ENCODE measurements at places on chromosomes 6 and 20. TPM values are rescaled to one million over a fixed set of nuclear protein-coding genes. Genes with fewer than 3 reads are reported as not detected.

- DNase-seq: no peak
Measured at GRCh38 chr6:154468760-154469159, 41.7 kb downstream of the CNKSR3 start.

PIM1 gene
- 11.3 TPM for polyA plus RNA-seq

DNA sequence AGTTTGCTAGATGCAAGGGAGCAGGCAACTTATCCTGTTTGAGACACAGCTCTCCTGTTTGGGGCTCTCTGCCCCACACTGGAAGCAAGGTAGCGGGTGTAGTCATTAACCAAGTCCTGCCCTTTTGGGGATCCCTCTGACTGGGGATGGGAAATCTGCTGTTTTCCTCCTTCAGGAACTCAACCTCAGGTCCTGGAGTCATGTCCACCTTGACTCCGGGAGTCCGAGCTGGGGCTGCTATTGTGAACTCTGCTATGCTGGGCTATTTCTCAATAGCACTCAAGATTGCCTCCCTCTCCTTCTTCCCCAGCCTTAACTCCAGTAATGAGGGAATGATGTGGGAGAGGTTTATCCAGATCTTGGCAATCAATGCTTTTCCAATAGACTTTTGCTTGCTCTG lies 54.1 kb upstream of the CHD6 start:
- DNase-seq: no peak

COL19A1 gene
- 0.04 TPM for polyA plus RNA-seq

- no peak for DNase-seq
Measured at GRCh38 chr20:51491393-51491792, 51.1 kb downstream of the NFATC2 start.

ADTRP gene
- polyA plus RNA-seq: not detected

DNA sequence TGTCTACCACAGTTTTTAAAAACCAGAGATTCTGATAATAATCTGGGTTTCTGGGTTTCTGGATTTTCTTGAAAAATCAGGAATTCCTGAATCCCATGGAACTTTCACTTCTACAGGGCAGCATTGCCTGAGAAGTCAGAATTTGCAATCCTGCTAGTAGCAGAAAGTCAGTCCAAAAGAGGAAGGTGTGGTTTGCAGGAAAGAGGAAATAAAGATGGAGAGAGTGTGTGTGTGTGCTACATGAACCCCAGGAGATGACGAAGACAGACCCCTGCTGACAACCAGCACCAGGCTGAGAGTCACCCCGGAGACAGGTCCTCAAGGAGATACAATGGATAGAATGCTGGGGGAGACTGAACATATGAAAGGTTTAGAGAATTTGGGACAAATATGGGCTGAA lies 44.9 kb downstream of the PRND start:
- DNase-seq: no peak

DNA sequence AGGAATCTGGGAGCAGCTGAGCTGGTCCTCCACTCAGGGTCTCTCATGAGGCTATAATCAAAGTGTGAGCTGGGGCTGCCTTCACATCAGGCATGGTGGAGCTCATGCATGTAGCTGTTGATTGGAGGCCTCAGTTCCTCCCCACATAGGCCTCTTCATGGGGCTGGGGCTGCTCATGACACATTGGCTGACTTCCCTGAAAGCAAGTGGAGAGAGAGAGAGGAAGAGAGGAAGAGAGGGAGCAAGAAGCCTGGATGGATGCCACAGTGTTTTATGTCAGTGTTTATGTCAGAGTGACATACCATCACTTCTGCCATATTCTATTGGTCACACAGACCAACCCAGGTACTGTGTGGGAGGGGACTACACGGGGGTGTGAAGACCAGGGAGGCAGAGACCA lies 43.8 kb downstream of the EYA2 start:
- DNase-seq: no peak

SPO11 gene
- polyA plus RNA-seq: not detected

BMP2 gene
- polyA plus RNA-seq: 4.3 TPM

BHLHE23 gene
- polyA plus RNA-seq: not detected

ZNF334 gene
- polyA plus RNA-seq: 11.6 TPM

DNA sequence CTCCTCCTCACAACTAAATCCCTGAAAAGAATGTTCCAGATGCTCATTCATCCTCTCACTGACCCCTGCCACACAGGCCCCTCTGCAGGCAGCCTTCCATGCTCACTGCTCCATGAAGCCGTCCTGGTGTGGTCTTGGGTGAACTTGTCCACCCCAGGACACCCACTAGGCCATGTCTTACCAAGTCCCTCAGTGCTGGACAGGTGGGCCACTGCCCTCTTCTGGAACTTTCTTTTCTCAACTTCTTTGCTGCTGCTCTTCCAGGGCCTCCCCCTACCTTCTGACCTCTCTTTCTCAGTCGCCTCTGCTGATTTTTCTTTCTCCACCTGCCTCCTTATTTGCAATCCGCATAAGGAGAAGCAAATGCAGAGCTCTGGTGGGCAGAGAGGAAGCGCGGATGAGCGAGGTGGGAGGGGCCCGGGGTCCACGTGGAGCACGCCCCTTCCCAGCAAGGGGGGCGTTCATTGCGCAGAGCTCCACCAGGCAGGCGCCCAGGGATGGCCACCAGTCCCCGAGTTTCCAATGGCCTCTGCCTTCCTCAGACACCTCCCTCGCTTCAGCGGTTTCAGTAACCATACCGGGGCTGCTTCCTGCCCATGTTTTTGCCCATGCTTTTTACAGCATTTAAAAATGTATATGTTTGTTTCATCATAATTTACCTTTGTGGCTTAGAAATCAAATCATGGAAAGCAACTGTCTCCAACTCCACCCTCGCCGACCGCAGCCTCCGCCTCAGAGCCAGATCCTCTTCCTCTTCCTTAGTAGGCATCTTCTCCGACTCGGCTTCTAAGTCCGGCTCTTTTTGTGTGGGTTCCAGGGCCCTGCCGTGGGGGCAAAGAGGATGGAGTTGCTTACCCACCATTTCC lies 129.6 kb downstream of the ZDHHC14 start:
- no peak for DNase-seq

SAMD10 gene
- polyA plus RNA-seq: 5.6 TPM

DNA sequence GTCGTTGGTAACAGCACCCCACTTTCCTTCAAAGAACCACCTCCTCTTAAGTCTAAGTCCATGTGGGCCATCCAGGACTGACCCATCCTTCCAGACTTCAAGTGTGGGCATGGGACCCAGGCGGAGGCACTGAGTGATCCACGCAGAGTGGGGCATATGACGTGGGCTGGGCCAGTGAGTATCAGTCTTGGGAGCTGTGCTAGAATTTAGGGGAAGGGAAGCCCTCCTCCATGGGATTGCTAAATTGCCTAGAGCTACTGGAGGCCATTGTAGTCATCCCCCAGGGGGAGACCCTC lies 35.3 kb upstream of the KCNB1 start:
- no peak for DNase-seq

All from pancreas (tissue), 10 donors.